ENCODE measurements at places on chromosomes 1 and 21.
A peak's percentile ranks its signal among the peaks of the same experiment; 100 is the strongest.

- peak; percentile 73 for DNase-seq
Observed at GRCh38 chr1:68120136-68120791, 69.8 kb upstream of the DIRAS3 start.

DNA sequence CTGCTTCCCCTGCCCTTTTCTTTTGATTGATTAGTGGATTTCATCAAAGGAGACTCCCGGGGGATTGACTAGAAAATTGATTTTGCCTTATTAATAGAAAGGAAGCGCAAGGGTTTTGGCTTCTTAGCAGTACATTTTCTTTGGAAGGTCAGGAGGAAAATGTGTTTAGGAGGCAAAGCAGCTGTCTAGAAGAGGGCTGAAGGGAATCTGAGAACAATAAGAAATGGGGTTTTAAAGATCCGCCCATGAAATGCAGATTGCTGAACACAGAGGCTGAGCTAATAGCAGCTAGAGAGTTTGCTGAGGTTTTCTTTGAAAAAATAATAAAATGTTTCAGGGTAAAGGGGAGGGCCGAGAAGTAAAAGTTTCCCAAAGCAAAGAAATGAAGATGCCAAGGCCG, 4.9 kb downstream of the SERTAD4 start:
- DNase-seq: no peak

DNA sequence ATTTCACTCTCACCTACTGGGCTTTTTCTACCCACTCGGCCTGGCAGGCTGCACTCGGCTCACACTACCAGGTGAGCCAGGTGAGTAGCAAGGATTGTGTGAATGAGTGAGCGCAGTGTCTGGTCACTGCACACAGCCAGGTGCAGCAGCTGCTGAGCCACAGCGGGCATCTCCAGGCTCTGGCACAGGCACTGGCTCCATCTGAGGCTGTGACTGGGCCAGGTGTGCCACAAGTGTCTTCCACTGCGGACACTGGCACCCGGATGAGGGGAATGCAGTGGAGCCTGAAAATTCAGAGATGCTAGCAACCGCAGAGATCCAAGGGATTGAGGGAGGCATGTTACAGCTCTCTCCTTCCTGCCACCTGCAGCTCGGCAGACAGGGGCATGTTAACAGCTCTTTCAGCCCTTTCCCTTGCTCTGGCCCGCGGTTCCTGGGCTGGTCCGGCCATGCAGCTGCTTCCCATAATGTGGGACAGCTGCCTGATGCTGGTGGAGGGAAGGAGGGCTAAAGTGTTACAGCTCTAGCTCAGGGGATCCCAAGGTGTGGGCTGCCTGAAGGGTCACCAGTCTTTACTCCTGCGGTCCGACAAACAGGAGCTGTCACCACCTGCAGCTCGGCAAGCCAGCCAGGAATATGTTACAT, 1038.3 kb downstream of the AMY1C start:
- no peak for DNase-seq

GRCh38 chr1:56185493-56185892, 393.9 kb downstream of the PLPP3 start:
- DNase-seq: no peak

- no peak for DNase-seq
Observed at GRCh38 chr1:212759683-212760082, 31.9 kb downstream of the NSL1 start.

GRCh38 chr1:45913183-45913683, 109.8 kb downstream of the MAST2 start:
- no peak for DNase-seq

DNA sequence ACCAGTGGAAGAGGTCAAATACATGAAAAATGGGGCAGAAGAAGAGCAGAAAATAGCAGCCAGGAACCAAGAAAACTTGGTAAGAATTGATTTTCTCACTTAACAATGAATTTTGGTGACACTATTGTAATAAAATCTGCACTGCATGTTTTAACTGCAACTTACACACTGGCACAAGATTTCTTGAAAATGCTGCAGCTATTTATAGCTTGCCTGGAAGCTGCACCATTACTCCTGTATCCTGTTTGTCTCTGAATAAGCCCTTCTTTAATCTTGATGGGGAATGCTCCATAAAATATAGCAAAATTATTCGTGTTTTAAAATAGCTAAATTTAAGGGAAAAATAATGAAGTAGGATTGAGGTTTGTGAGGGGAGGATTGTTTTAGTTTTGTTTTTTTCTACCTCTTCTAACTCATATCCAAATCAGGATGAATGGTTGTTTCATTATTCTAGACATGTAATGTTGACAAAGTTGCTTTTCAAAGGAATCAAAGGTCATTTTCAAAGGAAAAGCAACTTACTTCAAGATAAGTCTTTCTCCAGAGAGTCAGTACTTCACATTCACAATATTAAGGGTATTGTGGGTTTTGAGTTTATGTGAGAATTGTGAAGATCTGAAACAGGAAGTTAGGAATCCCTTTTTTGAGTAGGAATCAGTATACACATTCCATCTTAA, 120.9 kb downstream of the C1orf21 start:
- no peak for DNase-seq

DNA sequence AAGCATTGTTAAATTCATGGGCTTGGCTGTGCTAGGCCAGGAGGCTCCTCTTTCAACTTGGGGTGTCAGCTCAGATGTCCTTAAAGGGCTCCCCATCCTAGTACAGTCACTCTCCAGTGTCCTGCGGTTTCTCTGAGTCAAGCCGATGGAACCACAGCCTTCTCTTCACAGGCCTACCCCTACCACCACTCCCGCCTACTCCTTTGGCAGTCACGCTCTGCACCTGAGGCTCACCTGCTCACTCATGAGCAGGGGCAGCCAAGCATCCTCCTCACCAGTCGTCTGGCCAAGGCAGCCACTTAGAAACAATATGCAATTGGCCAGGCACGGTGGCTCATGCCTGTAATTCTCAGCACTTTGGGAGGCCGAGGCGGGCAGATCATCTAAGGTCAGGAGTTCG, 3.6 kb downstream of the ACOT7 start:
- DNase-seq: no peak

DNA sequence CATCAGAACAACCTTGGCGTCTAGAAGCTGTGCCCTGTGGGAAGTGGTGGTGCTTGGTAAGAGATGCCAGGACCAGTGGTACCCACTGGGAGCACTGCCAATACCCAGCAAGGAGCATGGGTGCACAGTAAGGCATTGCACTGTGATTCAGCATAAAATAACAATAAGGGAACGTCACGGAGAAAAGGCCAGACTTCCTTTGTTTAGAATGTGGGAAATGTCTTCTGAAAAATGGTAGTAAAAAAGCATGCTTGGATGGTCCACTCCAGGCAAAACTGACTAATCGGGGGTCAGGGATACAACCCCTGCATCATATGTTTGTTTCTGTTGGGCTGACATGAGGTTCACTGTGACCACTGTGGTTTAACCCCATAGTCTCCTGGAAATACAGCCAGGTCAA, 14.7 kb downstream of the METTL18 start:
- DNase-seq: no peak

DNA sequence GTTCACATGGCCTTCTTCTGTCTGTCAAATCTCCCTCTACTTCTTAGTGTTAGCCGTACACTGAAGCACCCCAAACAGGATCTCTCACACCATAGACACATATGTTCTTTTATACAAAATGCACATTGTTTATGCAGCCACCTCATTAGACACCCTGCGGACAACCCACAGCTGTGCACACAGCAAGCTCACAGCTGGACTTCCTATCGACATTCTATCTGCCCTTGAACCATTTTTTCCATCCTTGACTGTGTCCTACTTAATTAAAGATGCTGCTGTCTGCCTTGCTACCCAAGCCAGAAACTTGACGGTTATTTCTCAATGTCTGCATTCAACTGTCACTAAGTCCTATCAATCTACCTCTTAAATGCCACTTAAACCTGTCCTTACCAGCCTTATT, 3.2 kb upstream of the ZBTB21 start:
- no peak for DNase-seq

- no peak for DNase-seq
Observed at GRCh38 chr1:30162565-30162964, 560.8 kb downstream of the MATN1 start.

DNA sequence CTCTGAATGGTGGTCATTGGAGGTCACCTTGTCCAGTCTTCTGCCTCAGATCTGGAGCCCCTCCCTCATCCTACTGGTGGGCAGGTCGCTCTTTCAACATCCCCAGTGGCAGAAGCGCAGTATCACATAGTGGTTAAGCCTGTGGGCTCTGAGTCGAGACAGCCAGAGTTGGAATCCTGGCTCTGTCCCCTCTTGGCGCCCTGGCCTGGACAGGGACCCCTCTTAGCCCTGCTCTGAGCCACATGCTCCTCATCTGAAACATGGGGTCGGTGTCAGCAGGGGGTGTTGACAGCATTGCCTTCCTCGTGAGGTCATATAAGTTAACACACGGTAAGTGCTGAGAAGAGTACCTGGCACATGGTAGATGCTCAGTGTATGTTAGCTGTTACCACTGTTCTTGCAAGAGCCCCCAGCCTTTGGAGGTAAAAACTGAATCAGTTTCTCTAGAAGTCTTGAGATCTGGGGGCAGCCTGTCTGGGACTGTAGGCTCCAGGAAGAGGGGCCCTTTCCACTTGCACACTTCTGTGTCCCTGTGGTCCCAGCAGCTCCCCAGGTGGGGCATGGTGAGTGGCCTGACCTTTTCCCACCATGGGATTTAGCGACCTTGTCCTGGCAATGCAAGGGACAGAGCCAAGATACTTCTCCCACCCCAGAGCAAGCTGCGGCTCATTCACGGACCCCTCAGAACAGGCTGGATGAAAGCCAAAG, 6.4 kb downstream of the ZC3H12A start:
- no peak for DNase-seq

GRCh38 chr1:246923900-246924299, 7.8 kb downstream of the AHCTF1 start:
- DNase-seq: no peak

DNA sequence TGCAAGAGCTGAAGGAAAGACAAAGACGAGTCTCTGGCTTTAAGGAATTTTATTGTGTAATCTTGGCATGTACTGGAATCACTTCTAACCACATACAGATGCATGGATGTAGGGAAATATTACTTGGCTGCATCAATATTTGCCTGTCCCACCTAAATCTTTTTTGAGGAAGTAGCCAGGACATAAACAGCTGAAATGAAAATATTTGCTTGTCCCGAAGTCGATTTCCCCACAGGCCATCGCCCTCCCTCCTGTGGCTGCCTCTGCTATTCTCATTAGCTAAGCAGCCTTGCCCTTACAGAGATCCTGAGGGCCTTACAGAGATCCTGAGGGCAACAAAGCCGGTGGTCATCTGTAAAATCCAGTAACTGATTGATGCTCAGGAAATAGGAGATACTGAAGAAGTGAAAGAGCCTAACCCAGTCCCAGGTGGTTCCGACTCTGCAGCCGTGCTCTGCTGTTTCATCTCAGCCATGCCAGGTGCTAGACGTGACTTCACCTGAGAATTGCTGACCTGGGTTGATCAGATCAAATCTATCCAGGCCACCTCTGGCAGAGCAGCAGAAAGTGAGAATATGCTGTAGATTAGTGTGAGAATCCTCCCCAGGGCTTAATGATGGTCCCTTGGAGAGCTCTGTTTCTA, 25.5 kb downstream of the MAN1C1 start:
- DNase-seq: no peak

DNA sequence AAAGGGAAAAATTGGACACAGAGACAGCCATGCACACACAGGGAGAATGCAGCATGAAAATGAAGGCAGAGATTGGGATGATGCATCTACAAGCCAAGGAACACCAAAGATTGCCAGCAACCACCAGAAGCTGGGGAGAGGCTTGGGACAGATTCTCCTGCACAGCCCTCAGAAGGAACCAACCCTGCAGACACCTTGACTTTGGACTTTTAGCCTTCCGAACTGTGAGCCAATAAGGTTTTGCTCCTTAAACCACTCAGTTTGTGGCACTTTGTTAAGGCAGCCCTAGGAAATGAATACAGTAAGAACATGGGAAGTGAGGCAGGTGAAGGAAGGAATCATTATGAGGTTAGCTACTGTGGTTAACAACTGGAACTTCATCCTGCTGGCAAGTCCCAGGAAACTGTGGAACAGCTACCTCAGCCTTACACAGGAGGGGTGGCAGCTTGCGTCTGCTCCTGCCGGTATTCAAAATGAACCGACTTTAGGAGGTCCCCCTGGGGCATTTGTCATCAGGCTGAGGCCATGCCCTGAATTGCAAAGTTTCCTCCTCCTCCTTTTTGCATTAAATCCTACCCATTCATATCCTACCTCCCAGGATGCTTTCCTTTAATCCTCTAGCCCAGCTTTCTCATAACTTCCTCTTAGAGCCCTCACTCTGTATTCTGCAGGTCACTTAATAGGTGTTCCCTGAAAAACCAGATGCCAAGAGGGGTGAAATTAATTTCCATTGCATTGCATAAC, 15.4 kb downstream of the CD247 start:
- no peak for DNase-seq

All from NCI-H1694 (cell line).